ENCODE measurements at places on chromosomes 2 and 18. TPM values are rescaled to one million over a fixed set of nuclear protein-coding genes. Genes with fewer than 3 reads are reported as not detected.

DNA sequence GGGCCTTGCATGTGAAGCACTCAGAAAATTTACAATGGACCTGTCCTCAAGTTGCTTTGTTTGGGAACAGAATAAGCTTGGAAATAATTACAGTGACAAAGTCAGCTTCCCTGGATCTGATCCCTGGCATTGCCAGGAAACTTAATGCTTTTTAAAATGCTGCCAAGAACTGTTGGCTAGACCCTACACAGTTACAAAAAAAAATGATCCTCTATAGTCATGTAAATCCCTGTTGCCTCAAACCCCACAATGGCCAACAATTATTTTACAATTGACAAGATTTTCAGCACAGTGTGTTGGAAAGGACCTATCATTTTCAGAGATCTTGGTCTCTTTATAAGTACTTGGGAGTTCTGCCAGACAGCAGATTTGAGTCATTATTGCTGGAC is 470.4 kb upstream of the ACVR2A start:
- DNase-seq, result no peak

GRCh38 chr2:96146881-96147592 is 1.8 kb upstream of the DUSP2 start:
- DNase-seq, result peak; percentile 87

DNA sequence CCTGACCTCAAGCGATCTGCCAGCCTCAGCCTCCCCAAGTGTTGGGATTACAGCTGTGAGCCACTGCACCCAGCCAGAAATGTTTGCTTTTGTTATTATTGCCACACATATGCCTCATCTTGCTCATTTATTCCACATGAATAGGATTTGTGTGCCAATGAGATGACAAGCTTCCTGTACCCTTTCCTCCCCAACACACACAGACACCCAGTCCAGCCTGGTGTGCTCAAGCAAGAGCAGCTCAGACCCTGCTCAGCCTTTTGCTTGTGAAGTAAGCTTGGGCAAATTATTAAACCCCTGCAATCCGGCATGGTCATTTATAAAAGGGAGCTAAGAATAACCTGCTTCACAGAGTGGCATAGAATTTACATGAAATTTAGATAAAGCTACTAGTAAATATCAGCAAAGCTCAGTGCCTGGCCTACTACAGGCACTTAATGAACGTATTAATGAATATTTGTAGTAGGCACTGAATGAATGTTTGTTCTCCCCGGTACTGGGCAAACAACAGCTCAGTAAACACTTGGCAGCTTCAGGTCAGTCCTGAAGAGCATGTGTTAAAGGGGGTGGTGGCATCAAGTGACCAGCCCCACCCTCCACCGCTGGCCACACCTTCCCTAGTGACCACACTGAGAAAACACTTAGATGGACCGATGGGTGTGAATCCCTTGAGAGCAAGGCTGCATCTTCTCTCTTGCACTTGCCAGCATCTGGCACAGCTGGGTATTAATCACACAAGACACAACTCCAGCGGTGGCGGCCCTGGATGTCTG is 280.2 kb downstream of the SRBD1 start:
- no peak for DNase-seq

RAB12 gene
- total RNA-seq, result 51.6 TPM

CFAP65 gene
- not detected for total RNA-seq

Measured in osteoblast (primary cell).